ENCODE measurements at places on chromosomes 7 and 10.
A peak's percentile ranks its signal among the peaks of the same experiment; 100 is the strongest.

DNA sequence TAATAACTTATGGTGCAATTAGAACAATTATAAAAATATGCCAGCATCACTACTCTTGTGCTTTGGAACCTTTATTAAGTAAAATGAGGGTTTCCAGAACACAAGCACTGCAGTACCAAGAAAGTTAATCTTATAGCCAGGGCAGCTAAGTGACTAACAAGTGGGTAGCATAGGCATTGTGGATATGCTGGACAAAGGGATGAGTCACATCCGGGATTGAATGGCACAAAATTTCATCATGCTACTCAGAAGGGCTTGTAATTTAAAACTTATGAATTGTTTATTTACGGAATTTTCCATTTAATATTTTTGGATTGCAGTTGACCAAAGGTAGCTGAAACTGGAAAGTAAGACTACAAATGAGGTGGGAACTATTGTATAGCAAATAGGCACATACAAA lies 250.6 kb downstream of the C7orf25 start:
- DNase-seq = no peak

GRCh38 chr7:121873289-121874194 lies 581 bp downstream of the PTPRZ1 start:
- DNase-seq = peak; percentile 17

GRCh38 chr10:19979628-19980027 lies 163.4 kb downstream of the PLXDC2 start:
- no peak for DNase-seq

GRCh38 chr7:132154248-132154647 lies 422.0 kb downstream of the PLXNA4 start:
- DNase-seq = no peak

DNA sequence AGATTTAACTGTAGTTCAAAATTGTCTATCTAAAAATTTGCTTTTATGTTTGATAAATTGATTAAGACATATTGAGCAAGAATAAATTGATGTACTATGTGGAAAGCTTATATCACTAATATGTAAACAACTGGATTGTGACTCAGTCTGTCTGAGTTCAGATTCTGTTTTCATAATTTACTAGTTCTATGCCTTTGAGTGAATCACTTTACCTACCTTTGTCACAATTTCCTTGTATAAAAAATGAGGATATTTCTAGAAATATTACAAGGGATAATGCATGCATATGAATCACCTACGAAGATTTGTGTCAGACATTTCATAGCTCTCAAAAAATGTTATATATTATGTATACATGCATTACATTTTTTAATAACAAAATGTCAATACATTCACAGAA lies 245.1 kb upstream of the ZWINT start:
- DNase-seq = no peak

DNA sequence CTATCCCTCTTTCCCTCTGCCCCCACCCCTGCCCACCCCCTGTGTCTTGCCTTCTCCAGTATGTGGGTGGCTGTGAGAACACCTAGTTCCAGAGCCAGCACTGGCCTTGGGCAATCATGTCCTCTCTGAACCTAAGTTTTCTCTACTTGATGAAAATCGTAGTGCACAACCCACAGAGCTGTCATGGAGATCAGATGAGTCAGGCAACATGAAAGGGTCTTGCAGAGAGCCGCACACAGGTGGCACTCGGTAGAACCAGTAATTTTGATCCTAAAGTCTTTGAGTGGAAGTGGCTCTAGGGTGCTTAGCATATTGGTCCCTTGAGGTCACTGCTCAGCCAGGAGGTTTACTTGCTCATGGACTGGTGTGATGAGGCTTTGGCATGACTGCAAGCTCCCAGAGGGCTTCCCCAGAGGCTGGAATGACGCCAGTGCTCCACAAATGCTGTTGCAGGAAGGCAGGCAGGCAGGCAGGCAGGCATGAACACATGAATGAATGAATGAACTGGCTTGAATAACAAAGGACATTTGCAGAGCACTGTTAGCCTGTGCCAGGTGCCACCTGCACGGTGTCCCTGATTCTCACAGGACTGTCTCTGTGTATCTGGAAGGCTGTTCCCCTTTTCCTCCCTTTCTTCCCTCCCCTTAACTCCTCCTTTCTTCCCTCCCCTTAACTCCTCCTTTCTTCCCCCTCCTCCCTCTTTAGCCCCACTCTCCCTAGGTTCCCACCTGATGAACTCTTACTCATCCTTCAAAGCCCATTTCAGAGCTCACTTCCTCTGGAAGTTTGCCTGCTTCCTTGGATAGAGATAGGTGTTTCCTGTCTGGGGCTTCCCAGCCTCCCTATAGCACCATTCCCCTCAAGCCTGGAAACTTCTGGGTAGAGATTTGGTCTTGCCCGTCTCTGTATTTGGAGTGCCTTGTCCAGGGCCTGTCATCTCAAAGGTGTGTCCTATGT lies 27.2 kb upstream of the CTBP2 start:
- DNase-seq = no peak

GRCh38 chr7:22356701-22357310 lies at the start of gene RAPGEF5:
Gene RAPGEF5 (minus strand): TSS chr7:22357154. CDS start chr7:22357060, 94 bp downstream.
- no peak for DNase-seq

- DNase-seq = no peak
These were observed 42.8 kb upstream of the SEPHS1 start for GRCh38 chr10:13390604-13391522.

GRCh38 chr7:81926154-81926553 lies 156.3 kb upstream of the HGF start:
- no peak for DNase-seq

DNA sequence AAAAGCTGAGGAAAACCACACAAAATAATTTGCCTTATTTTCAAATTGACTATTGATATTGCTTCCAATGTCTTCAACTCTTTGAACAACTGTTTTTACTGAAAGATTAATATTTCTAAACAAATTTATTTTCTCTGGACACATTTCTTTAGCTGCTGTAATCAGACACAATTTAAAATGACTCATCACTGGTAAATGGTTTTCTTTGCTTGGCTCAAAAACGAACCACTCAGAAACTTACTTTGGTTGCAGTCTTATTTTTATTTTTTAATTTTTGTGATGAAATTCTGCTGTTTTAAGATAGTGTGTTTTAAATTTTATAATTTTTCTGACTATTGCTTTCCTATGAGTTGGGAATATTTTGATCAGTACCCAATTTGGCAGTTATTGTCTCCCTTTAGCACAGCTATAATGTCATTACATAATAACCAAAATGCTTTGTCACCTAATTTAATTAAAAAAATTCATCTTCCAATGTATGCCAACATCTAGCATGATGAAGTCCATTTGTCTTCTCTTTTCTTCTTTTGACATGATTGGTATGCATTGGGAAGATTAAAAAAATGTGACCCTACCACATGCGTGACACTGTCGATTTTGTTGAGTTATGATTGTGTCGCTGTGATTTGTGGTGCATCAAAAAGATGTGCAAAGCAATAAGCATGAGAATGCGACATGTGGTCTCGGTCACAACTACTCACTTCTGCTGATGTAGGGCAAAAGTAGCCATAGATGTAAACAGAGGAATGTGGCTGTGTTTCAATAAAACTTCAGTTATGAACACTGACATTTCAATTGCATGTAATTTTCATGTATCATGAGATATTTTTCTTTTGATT lies 222.3 kb downstream of the SUGCT start:
- no peak for DNase-seq

DNA sequence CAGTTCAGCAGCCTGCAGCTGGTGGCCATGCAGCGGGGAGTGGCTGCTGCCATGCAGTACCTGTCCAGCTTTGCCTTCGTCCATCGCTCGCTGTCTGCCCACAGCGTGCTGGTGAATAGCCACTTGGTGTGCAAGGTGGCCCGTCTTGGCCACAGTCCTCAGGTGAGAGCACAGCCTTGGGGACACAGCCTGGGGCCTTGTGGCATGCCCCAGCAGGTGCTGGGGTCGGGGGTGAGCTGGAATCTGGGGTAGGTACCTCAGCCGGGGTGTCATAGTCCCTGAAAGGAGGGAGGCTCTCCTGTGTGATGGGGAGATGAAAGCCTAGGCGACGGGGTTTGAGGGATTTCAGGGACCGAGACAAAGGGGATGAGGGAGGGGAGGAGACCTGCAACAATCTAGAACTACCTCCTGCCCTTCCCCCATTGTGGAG lies 14.1 kb downstream of the EPHB6 start:
- no peak for DNase-seq

- no peak for DNase-seq
These were observed 106.2 kb upstream of the AGK start for GRCh38 chr7:141444961-141445360.

- DNase-seq = no peak
These were observed 31.0 kb downstream of the SHTN1 start for GRCh38 chr10:116973946-116974455.

GRCh38 chr7:95198863-95199262 lies 125.5 kb downstream of the PON1 start:
- DNase-seq = no peak

DNA sequence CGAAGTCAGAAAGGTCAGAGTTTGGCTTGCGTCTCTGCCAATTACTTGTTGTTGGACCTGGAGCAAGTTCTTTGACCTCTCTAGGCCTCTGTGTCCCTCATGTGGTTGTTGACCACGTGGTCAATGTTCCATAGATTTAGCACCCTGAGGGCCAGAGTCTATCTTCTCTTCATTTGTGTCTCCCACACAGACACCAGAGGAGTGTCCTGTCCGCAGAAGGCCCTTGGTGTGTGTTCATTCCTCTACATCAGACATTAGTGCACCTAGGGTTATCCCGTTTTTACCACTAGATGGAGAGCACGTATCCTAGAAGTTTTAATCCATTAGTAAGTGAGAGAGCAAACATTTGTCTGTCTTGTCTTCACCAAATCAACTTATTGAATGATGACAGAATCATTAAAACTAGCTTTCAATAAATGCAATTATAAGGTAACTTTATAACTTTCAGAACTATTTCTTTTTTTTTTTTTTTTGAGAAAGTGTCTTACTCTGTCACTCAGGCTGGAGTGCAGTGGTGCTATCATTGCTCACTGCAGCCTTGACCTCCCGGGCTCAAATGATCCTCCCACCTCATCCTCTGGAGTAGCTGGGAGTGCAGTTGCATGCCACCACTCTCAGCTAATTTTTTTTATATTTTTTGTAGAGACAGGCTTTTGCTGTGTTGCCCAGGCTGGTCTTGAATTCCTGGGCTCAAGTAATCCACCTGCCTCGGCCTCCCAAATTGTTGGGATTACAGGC lies 122.5 kb upstream of the ANKRD1 start:
- DNase-seq = no peak

DNA sequence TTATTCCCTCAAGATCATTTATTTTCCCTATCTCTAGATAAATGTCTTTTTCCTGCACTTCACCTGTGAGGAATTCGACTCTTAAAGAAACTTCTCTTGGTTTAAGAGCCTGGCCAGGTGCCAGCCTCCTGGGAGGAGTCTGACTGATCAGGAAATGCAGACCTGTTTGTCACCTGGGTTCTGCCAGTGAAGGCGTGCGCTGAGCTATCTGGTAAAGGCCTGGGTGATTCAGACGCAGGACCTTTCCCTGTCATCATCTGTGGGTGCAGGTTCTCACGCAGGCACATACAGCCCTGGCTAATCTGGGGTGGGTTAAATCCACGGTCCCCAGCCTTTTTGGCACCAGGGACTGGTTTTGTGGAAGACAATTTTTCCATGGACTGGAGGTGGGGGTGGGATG lies 65.3 kb upstream of the AQP1 start:
- no peak for DNase-seq

GRCh38 chr7:101739775-101740398 lies 77.5 kb upstream of the CUX1 start:
- no peak for DNase-seq

GRCh38 chr7:128137181-128137580 lies 103.9 kb upstream of the LEP start:
- DNase-seq = no peak

GRCh38 chr10:26335574-26336093 lies 102.5 kb upstream of the APBB1IP start:
- DNase-seq = no peak

- DNase-seq = no peak
These were observed 67.5 kb downstream of the PWWP2B start for GRCh38 chr10:132464256-132465192.

DNA sequence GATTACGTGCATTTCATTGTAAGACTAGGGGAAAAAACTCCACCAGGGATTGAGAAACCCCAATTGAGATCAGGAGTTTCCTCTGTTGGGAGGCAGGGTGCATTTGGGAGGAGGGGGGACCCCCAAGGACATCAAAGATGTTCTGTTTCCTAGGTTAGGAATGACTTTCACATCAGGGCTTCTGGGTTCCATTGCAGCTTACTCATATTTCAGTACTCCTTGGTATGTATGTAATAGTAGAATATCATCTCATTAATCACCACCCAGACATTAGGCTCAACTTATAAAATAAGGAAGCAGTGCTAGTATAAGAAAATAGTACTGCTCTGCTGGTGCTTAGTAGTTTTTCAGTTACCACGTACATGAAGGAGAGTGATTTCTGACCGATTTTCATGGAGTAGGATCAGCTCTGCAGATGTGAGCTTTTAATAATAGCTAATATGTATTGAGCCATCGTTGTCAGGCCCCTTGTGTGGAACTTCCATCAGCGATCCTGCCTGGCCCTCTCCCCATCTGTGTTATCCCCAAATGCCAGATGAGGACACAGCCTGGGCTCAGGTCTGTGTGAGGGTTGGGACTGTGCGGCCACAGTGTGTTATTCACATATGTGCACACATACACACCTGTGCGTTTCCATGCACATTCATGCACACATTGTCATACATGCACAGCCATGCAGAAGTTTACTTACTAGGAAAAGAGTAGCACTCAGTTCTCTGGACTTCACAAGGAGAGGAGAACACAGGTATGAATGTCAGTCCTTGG lies 23.5 kb downstream of the UPP1 start:
- no peak for DNase-seq

- DNase-seq = no peak
These were observed 167.7 kb downstream of the DGKB start for GRCh38 chr7:14734839-14735321.

GRCh38 chr10:73168465-73168803 lies 515 bp downstream of the FAM149B1 start:
- no peak for DNase-seq

- DNase-seq = no peak
These were observed 192.2 kb upstream of the RHOBTB1 start for GRCh38 chr10:61136139-61136538.

DNA sequence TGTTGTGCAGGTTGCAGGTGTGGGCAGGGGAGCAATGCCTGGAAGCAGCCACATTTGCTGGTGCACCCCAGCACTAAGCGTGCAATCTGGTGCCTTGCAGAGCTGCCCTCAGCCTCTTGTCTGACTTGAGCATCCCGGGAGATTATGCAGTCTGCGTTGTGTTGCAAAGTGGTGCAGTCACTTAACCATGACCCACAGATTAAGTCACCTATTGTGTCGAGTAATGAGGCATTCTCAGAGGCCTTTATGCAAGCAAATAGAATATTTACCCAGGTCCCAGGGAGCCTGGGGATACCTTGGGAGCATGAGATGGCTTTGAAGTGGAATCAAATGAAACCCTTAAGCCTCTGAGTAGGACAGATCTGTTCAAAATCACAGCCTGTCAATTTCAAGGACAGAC lies 529.0 kb downstream of the TYW1 start:
- no peak for DNase-seq

GRCh38 chr10:359093-359492 lies 223.8 kb downstream of the ZMYND11 start:
- no peak for DNase-seq

Data from left renal cortex interstitium (tissue), 4 donors.